ENCODE measurements at places on chromosomes 16 and 17.

GRCh38 chr17:14794961-14795360 is 470.2 kb downstream of the PMP22 start:
- DNase-seq = no peak

DNA sequence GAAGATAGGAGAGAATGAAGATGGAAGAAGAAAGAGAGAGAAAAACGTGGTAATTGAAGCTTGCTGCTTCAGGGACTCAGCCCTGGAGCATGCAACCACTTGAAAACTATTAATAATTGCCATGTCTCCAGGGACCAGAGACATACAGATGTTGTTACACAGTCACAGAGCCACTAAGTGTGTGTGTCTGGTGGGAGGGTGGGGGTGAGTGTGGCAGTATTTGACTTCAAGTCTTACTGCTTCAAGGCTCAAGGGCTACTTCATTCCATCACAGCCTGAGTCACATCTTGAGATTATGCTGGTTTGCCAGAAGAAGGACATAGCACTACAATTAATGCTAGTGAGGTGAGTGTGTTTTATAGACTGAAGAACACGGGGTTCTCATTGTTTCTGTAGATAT is 202.2 kb downstream of the CDH8 start:
- no peak for DNase-seq

DNA sequence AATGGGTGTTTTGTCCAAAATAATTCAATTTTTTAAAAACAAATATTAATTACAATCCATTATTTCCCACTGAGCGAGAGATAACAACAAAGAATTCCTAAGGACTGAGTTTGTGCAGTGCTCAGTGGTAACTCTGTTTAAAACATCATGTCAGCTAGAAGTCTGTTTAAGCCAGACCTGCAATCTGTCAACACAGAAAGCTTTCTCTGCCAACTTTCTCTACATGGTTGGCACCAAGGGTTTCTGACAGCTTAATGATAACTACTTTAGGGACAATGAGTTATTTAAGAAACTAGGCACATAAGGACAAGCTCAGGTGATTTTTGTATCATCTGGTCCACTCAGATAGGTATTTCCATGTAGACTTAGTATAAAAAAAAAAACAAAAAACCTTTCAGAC is 81.8 kb downstream of the WDR59 start:
- DNase-seq = no peak

GRCh38 chr17:68733241-68734176 is 132.3 kb upstream of the FAM20A start:
- DNase-seq = peak; percentile 91

GRCh38 chr16:54588026-54588425 is 301.4 kb upstream of the IRX3 start:
- DNase-seq = no peak

GRCh38 chr16:52912565-52913173 is 140.0 kb downstream of the CHD9NB start:
- peak; percentile 92 for DNase-seq

GRCh38 chr17:74864866-74865395 is 5.2 kb upstream of the GRIN2C start:
- DNase-seq = peak; percentile 97

DNA sequence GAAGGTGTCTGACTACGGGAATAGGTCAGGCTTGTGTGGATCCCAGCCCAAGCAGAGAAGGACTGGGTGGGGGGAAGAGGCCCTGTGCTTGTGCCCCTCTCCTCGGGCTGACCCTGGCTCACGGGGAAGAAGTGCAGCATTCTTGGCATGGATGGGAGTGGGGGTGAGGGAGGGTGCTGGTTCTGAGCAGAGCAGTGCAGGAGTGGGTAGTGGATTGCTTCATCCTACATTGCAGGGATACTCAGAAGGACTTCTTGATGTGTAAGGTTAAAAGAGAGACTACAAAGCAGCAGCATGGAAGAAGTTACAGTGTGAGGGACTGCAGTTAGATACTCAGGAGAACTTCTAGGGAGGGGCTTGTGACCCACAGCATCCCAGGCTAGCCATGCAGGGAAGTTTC is 2.1 kb downstream of the ARHGAP23 start:
- DNase-seq = no peak

DNA sequence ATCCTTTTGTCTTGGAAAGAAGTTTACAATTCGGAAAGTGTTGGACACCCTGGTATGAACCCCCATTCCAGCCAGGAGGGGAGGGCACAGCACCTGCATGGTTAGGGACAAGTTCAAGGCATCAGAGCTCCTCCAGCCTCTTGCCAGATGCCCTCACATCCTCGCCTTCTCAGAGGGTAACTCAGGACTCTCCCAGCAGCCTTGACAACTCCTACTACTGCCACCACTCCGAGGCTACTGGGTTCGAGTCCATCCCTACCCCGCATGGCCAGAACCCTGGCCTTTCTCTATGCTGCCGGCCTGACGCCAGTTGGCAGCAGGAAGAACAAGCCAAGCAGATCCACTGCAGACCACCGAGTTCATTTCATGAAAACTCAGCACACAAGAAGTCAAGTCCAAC is 34.1 kb downstream of the AXIN2 start:
- DNase-seq = peak; percentile 43

GRCh38 chr16:4537376-4538343 is 913 bp downstream of the CDIP1 start:
- peak; percentile 81 for DNase-seq

DNA sequence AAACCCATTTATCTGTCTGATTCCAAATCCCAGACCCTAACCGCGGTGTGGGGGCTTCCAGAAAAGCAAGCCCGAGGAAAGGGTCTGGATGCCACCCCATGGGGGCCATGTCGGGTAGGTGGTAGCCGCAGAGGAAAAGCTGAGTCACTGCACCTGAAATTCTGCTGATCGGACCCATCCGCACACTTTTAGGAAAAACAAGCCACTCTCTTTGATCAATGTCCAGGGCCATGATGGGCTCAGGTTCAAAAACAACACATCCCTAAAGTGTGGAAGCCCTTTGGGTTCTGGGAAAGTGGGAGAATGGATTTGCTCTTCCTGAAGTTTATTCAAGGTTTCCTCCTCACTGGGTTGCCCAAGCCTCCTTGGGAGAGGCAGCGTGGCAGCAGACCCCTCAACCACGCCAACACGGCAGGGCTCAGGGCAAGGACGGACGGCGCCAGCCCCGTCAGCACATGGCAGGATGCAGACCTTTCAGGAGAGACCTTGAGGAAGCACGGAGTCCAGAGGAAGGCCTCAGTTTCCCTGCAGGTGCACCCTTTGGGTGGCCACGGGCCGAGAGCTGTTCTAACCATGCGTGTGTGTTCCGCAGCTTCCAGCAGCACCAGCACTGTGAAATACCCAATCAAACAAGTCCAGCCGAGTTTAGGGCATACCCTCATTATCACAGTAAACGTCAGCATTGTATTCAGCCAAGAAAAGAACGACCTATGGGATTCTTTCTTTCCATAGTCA is 367.0 kb downstream of the FOXL1 start:
- no peak for DNase-seq

- DNase-seq = no peak
These were observed 13.7 kb downstream of the ZNF213 start for GRCh38 chr16:3148256-3149192.

- no peak for DNase-seq
These were observed 1.7 kb downstream of the ADAMTS18 start for GRCh38 chr16:77433146-77433545.

DNA sequence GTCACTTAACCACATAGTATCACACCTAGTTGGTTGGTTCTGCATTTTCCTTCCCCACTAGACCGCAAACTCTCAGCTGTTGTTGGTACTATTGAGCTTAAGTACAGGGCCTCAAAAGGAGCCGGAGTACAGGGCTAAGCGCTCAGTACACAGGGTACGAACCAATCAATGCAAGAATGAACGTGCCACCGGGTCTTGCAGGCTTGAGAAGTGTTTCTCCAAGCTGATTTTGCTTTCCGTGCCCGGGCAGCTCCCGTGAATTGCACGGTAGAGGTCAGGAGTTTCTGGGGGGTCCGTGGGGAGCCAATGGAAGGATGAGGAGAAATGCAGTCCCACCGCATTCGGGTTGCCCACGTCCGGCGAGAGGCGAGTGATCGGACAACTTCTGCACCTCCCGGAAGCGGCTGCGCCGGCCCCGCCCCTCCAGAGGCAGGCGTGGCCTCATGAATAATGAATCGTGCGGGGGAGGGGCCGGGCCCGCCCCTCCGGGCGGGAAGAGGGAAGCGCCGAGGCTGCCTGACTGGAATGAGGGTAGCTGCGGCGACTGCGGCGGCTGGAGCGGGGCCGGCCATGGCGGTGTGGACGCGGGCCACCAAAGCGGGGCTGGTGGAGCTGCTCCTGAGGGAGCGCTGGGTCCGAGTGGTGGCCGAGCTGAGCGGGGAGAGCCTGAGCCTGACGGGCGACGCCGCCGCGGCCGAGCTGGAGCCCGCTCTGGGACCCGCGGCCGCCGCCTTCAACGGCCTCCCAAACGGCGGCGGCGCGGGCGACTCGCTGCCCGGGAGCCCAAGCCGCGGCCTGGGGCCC is at the start of gene SNTB2:
Gene SNTB2, plus strand, starts transcription at position 523 of the 804 bp plus-strand sequence. Its CDS starts 3 bp downstream, at position 526.
- peak; percentile 97 for DNase-seq

Measured in endodermal cell (in vitro differentiated cells).